ENCODE measurements at places on chromosomes 16 and 17.
A peak's percentile ranks its signal among the peaks of the same experiment; 100 is the strongest.

DNA sequence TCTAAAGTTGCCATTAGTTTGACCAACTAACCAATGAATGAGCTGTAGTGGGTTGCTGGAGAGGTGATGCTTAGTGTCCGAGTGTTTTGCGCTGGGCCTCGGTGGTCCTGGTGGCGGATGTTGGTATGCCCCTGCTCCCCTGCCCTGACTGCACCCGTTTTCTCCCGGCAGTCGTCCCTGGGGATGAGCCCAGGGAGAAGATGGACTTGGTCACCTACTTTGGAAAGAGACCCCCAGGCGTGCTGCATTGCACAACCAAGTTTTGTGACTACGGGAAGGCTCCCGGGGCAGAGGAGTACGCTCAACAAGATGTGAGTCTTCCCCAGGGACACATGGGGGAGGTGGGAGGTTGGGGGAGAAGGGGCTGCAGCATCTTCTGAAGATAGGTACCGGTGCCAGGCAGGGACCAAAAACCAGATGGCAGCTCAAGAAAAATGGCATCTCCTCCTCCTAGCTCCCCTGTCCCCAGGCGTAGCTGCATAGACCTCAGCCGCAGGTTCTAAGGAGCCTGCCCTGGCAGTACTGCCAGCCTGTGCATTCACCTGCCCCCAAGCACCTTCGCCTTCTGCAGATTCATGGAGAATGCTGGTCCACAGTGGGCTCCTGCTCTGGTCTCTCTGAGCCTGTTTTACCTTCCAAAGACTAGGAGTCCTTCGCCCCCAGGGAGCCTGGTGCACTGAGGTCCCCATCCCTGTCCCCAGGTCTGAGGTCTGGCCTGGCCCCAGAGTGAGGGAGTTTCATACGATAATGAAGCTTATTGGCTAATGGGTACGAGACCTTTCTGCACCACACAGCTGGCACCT, 5.3 kb downstream of the CNP start:
- DNase-seq: no peak

DNA sequence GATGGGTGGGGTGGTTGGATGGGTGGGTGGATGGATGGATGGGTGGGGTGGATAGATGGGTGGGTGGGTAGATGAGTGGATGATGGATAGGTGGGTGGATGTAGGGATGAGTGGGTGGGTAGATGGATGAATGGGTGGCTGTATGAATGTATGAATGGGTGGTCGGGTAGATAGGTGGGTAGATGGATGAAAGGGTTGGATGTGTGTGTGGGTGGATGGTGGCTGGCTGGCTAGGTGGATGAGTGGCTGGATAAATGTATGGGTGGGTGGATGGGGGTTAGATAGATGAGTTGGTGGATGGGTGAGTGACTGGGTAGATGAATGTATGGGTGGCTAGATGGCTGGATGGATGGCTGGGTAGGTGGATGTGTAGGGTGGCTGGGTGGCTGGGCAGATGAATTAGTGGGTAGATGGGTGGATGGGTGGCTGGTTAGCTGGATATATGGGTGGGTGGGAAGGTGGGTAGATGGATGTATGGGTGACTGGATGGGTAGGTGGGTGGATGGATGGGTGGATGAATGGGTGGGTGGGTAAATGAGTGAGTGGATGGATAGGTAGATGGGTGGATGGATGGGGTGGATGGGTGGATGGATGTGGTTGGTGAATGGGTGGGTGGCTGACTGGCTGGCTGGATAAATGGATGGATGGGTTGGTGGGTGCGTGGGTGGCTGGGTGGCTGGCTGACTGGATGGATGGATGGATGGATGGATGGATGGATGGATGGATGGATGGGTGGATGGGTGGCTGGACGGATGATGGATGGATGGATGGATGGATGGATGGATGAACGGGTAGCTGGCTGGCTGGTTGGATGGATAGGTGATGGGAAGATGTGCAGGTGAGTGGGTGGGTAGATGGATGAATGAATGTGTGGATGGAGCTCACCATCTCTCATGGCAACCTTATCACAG, 18.9 kb upstream of the GOSR2 start:
- DNase-seq: no peak

- DNase-seq: peak; percentile 31
Measured at GRCh38 chr16:84367297-84367680, 1.0 kb upstream of the ATP2C2 start.

DNA sequence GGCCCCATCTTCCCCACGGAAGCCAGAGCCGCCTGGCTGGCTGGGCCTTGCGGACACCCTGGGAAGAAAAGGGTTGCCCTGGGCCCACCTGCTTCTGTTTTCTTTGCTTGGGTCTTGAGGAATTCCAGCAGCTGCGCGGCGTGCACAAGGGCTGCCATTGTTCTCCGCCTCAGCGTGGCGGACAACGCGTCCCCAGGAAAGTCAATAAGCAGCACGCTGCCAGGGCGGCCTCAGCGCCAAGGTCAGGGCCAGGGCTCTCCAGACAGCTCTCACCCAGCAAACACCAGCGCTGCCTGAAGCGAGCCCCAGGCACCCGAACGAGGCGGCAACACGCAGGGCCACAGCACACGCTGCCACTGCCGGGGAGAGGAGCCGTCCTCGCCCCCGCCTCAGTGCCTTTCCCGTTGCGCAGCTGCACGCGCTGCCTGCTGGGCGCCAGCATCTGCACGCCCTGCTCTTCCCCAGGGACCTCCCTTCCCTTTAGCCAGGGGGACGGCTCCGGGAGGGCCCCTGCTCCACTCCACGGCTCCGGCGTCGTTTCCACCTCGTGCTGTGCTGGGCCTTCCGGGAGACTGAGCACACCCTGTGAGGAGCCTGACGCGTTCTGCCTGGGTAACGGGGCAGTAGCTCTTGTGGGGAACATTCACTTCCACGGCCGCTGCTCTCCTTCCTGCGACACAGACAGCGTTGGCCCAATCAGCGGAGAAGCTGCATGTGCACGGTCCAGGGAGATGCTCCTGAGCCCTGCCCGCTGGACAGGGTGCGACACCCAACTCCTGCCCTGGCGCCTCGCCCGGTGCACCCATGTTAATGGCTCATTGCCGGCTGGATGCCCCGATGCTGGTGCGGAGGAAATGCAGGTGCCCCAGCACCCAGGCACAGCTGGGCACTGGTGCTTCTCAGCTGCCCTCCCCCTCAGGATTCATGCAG, 57.8 kb downstream of the LMF1 start:
- no peak for DNase-seq

DNA sequence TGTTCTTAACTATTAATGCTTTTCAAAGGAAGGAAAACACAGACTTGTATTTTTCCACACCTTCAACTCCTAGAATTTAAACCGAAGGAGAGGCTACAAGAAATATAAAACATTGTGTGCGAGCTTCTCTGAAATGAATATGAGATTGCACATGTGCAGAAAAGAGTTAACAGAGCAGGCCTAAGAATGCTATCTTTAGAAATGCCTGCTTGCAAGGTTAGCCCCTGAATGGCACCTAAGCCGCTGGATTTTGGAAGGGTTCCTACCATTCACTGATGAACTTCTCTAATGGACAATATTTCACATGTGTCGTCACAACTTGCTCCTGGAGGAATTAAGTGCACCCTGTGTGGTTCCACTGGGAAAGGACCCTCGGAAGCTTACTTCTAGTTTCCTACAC, 69.3 kb downstream of the FBXL20 start:
- no peak for DNase-seq

DNA sequence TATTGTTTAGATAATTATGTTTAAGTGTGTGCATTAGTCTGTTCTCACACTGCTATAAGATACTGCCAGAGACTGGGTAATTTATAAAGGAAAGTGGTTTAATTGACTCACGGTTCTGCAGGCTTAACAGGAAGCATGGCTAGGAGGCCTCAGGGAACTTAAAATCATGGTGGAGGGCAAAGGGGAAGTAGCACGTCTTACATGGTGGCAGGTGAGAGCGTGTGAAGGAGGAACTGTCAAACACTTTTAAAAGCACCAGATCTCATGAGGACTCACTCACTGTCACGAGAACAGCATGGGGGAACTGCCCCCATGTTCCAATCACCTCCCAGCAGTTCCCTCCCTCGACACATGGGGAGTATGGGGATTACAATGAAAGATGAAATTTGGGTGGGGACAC, 203.5 kb upstream of the GOT2 start:
- no peak for DNase-seq

DNA sequence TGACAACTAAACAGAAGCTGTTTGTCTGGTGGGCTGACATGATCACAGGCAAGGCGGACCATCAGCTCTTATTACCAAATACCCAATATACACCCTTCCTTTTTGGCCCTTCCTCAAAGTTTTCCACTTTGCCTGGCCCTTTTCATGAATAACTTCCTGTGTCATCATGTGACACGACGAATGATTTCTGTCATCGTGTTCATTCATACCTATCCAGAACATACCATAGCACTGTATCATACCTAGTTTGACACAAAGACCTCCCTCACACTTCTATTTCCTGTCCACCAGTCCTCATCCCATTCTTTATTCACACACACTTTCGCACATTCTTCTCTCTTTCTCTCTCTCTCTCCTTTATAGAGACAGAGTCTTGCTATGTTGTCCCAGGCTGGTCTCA, 131.8 kb downstream of the STX8 start:
- no peak for DNase-seq

- DNase-seq: no peak
Measured at GRCh38 chr16:11748404-11749254, 6.0 kb upstream of the TXNDC11 start.

GRCh38 chr17:55295411-55296170, 30.8 kb downstream of the HLF start:
- no peak for DNase-seq

DNA sequence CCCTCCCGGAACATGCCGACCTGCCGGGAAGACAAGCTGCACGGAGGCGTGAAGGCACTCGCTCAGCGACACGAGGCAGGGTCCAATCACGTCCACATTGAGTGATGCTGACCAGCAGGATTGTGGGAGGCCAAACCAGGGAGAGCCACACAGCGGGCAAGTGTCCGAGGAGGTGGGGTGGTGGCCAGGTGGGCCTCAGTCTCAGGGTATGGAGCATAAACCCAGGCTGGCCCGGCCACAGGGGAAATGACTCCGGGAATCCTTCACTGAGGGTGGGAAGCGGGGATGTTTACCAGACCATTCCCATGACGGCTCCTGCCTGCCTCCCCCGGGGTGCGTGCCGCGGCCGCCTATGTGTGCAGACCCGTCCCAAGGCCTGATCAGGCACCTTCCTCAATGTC, 62.5 kb downstream of the RPH3AL start:
- no peak for DNase-seq

GRCh38 chr17:40545660-40546059, 19.6 kb downstream of the CCR7 start:
- no peak for DNase-seq

DNA sequence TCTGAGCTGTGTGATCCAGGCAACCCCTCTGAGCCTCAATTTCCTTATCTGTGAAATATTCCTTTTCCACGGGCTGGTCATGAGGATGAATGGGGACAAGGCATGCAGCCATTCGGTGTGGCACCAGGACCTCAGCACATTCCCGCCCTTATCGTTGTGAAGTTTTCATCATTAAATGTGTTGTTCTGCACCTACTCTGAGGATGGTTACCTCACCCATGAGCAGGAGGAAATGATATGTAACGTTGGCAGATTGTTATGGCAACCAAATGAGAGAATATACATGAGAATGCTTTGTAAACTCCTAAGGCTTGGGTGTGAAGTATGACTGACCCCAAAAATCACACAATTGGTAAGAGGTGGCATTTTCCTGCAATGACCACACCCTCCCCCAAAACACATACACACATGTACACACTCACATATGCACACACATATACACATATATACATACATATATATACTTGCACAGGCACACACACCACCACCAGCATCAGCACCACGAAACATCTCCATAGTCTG, 39.5 kb downstream of the SMARCE1 start:
- DNase-seq: no peak

- no peak for DNase-seq
Measured at GRCh38 chr16:4393240-4393600, 21.6 kb downstream of the VASN start.

GRCh38 chr16:85983606-85984230, 84.8 kb downstream of the IRF8 start:
- DNase-seq: no peak

- no peak for DNase-seq
Measured at GRCh38 chr17:4488989-4489595, 9.6 kb upstream of the SPNS2 start.

DNA sequence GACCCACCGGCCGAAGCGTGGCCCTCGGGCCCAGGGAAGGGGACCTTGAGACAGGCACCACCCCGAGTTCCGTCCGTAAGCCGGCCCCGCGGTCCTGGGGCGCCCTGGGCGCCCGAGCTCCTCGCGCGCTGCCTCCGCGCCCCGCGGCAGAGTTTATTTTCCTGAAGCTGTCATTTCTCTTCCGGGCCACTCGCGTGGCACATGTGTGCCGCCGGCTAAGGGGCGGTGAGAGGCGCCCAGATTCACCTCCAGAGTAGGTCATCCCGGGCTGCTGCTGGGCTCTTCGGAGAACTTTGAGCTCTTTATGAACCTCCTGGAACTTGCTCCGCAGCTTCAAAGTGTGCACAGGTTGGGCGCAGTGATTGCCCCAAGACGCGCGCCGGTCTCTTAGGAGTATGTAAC, 489 bp downstream of the ZC3H18 start:
- no peak for DNase-seq

DNA sequence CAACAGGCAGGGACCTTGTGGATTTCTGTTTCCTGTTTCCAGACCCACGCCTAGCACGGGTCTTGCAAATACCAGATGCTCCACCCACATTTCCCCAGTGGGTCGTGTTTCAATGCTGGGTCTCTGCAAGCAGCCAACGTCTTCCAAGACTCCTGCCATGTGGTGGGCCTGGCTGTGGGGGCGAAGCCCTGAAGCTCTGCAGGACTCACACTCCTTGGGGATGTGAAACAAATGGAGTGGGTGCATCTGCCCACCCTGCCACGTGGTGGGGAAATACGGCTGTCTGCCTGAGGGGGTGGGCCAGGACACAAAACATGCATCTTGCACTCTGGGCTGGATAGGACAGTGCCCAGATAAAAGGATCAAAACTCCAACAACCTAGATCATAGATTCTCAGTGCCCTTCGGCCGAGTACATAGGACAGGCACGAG, 32.6 kb downstream of the FA2H start:
- DNase-seq: no peak

DNA sequence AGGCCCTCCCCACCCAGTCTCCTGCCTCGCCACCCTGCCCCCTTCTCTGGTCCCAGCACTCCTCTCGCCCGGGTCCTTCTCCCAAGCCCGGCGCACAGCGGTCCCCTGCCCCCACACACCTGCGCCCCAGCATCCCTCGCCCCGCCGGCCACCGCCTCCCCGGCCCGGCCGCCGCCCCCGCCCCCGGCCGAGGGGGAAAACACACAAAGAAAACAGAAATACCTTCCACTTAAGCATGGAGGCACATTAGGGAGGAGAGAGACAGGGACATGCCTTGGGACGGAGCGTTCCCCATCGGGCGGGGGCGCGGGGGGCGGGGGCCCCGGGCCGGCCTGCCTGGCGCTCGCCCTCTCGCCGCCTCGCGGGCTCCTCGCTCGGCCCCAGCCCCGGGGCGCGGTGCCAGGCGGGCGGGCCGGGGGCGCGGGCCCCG, 326 bp downstream of the SRCIN1 start:
- no peak for DNase-seq

Data from NCI-H510A (cell line).